ENCODE measurements at places on chromosomes 11 and 22.

GRCh38 chr22:39491696-39492095 lies 10.4 kb upstream of the MIEF1 start:
- no peak for DNase-seq

DNA sequence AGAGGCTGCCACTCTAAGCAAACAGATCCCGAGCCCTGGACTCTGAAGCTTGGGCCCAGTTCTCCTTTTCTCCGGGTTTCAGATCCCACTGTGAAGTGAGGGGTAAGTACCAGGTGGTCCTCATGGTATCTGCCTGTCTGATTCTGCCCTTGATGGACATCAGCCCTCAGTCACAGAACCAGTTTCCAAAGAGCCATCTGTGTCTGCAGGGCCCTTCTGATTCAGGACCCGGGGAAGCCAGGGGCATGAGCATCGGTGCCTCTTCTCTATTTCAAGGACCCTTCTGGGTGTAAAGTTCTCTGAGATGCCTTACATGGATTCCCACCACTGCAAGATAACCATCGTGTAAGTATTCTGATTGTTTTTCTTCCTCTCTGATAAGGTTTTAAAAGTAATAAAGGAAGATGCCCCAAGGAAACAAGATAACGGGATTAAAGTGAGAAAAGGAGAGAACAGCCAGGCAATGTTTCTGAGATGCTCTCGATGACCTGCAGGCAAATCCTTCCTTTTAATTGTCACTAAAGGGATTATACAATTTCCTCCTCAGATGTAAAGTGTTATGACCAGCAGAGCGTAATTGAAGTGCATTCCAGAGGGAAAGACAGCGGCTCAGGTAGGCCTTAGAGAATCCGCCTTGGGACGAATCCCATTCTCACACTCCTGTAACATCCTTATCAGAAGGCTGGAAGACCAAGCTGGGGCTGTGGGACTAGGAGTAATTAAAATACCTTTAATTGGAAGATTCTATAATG lies 924.3 kb downstream of the TBC1D22A start:
- no peak for DNase-seq

DNA sequence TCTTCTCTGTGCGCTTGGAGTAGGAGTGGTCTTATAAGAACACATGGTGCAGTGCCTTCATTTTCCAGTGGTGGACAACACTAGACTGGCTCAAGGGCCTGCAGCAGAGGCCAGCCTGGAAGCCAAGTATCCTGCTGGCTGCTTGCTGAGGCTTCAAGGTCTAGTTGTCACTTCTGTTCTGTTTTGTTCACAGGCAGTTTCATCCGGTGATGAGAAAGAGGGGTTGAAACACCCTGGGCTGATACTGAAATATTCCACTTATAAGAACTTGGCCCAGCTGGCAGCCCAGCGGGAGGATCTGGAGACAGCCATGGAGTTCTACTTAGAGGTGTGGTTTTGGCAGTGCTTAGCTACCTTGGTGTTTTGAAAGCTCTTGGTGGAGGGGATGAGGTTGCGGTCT lies 29.8 kb downstream of the CABIN1 start:
- DNase-seq: no peak

GRCh38 chr11:36123336-36124101 lies 165.7 kb downstream of the COMMD9 start:
- no peak for DNase-seq

DNA sequence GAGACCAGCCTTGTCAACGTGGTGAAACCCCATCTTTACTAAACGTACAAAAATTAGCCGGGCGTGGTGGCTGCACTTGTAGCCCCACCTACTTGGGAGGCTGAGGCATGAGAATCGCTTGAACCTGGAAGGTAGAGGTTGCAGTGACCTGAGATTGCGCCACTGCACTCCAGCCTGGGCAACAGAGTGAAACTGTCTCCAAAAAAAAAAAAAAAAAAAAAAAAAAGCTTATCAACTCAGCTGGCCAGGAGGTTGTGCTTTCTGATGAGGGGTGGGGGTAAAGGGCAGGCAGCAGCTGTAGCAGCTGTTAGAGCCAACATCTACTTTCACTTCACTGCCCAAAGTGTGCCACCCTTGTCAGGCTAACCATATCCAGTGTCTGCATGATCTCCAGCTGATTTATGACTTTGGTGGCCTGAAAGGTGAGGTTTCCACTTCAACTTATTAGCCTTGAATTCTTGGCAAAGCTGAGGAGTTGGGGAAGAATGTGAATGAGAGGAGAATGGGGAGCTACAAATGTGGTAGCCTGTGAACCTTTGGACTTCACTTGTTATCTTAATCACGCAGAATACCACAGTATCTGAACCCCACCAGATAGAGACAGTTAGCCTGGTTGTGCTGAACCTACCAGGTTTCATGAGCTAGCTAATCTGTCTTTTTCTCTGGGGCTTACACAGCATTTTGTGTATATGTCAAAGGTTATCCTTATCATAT lies 19.6 kb downstream of the RNF121 start:
- DNase-seq: peak; percentile 14

- no peak for DNase-seq
Observed at GRCh38 chr22:27873472-27873871, 45.6 kb downstream of the PITPNB start.

- DNase-seq: no peak
Observed at GRCh38 chr11:2330696-2331095, 28.9 kb downstream of the TSPAN32 start.

DNA sequence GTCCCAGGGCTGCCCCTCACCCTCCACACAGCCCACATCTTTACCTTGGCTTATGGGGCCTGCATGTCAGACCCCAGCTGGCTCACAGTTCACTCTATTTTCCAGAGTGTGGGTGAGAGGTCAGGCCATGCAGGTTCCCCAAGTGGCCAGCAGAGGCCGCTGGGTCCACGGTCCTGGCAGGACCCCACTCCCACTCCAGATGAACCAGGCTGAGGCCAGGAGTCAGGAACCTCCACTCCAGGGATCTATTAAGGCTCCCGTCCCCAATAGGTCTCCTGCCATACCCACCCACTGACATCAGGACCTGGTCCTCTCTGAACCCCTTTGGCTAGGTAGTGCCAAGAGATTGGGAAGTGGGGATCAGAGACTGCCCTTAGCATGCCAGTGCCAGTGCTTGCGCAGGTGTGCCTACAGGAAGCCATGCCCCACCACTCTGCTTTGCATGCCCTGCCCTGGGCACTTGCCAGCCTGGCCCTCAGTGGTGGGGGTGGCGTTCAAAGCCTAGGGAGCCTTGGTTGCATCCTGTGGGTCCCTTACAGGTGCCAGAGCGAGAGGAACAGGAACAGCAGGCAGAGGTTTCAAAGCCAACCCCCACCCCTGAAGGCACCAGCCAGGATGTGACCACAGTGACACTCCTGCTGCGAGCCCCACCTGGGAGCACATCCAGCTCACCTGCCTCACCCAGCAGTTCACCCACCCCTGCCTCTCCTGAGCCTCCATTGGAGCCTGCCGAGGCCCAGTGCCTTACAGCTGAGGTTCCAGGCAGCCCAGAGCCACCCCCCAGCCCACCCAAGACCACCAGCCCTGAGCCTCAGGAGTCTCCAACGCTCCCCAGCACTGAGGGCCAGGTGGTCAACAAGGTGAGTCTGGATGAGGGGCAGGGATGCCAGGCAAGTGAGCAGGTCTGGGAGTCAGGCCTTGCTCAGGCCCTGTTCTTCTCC lies 8.3 kb downstream of the SMTN start:
- peak; percentile 32 for DNase-seq

GRCh38 chr11:79957702-79958101 lies 516.9 kb upstream of the TENM4 start:
- DNase-seq: no peak

GRCh38 chr11:45288339-45288738 lies 2.2 kb upstream of the SYT13 start:
- DNase-seq: no peak

DNA sequence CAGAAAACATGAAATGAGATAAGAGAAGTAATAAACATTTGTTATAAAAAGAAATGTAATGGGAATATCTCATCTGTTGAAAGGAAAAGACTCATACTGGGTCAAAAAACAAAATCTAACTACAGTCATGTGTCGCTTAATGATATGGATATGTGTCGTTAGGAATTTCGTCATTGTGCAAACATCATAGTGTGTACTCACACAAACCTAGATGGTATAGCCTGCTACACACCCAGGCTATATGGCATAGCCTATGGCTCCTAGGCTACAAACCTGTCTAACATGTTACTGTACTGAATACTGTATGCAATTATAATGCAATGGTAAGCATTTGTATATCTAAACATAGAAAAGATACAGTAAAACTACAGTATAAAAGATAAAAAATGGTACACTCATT lies 89.8 kb upstream of the ZC3H12C start:
- DNase-seq: no peak

- DNase-seq: no peak
Observed at GRCh38 chr22:18091478-18091877, 13.7 kb downstream of the PEX26 start.

- no peak for DNase-seq
Observed at GRCh38 chr11:46888636-46889035, 29.7 kb downstream of the LRP4 start.

GRCh38 chr22:27204280-27204679 lies 546.9 kb downstream of the MIAT start:
- DNase-seq: no peak
